ENCODE measurements at places on chromosomes 16 and 17.

DNA sequence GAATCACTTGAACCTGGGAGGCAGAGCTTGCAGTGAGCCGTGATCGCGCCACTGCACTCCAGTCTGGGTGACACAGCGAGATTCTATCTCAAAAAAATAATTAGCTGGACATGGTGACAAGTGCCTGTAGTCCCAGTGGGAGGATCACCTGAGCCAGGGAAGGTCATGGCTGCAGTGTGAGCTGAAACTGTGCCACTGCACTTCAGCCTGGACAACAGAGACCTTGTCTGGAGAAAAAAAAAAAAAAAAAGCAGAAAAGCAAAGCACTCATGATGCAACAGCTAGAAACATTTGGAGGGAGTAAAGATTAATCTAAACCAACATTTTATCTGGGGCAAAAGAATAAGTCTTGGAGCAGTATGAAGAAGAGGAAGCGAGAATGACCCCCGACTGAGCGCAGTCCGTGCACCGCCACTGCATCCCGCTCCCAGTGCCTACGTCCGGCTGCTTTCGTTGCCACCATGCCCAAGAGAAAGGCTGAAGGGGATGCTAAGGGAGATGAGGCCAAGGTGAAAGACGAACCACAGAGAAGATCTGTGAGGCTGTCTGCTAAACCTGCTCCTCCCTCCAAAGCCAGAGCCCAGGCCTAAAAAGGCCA is 8.2 kb downstream of the PRPSAP1 start:
- no peak for DNase-seq

DNA sequence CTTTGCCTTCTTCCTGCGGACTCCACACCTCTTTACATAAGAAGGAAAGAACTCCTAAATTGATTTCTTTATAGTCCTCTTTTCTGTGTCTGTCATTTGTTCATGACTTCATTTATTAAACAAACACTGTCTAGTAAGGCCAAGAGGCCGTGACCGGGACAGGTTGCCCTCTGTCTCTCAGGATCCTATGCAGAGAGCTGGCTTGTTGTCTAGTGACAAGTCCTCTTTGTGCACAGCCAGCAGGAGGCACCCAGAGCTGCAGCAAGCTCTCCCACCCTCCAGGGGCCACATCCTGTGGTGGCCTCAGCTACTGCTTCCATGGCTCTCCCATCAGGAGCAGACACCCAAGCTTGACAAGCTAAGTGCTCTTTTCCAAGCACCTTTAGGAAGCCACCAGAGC is 50.6 kb downstream of the PLD6 start:
- no peak for DNase-seq

DNA sequence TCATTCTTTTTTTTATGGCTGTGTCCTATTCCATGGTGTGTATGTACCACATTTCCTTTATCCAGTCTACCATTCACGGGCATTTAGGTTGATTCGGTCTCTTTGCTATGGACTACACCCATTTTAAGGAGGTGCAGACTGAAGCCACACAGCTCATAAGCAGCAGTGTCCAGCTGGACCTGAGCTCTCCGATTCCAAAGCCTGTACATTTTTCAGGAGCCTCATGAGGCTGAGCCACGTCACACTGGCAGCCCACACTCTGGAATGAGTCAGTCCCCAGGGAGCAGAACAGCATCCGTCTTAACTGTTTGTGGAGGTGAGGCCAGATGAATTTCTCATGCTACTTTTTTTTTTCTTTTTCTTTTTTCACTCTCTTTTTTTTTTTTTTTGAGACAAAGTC is 116.1 kb downstream of the C16orf95 start:
- no peak for DNase-seq

DNA sequence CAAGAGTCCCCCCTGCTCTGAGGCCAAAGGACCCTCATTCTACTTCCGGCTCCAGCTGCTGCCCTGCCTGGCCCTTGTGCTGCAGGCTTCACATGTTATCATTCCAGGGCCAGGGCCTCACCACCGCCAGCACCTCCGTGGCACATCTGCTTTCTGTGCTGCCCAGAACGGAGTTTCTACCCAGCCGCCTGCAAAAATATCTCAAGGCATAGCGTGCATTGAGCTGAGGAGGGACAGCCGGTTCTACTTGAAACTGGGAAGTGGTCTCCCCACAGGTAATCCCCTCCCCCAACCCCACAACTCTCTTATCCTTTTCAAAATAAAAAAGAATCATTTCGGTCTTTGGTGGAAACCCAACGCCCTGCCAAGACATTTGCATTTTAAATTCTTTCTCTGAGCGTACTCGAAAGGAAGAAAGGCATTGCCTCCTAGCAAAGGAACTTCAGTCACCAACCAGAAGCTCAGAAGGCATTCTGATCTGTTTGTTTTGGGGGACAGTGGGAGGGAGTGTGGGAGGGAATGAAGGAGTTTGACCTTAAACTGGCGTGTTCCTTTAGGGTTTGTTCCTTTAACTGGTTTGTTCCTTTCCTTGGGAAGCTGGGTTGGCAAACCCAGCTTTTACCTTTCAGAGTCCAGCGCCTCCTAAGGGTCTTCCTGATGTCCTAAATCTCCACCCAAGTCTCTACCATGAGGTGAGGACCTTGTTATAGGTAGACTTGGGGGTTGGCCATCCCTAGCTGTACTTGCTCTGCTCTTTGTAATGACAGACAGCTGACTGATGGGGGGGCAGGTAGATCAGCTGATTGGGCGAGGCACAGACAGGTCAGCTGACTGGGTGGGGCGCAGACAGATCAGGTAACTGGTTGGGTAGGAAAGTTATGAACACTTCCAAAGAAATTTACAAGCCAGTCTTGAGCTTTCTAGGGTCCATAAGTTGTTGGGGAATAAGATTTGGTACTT is 33.4 kb upstream of the PIK3R6 start:
- DNase-seq, result no peak

DNA sequence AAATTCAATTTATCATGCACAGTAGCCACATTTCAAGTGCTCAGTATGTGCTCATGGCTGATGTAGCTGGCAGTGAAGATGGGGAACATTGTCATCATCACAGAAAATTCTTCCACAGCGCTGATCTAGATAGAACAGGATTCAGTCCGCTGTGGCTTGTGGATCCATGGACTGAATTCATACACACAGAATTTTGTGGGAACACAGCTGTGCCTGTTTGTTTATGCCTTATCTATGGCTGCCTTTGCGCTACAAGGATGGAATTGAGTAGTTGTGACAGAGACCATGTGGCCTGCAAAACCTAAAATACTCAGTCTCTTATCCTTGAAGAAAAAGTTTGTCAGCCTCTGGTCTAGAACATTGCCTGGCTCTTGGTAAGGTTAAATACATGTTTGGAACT is 128.4 kb downstream of the PRKCB start:
- no peak for DNase-seq

DNA sequence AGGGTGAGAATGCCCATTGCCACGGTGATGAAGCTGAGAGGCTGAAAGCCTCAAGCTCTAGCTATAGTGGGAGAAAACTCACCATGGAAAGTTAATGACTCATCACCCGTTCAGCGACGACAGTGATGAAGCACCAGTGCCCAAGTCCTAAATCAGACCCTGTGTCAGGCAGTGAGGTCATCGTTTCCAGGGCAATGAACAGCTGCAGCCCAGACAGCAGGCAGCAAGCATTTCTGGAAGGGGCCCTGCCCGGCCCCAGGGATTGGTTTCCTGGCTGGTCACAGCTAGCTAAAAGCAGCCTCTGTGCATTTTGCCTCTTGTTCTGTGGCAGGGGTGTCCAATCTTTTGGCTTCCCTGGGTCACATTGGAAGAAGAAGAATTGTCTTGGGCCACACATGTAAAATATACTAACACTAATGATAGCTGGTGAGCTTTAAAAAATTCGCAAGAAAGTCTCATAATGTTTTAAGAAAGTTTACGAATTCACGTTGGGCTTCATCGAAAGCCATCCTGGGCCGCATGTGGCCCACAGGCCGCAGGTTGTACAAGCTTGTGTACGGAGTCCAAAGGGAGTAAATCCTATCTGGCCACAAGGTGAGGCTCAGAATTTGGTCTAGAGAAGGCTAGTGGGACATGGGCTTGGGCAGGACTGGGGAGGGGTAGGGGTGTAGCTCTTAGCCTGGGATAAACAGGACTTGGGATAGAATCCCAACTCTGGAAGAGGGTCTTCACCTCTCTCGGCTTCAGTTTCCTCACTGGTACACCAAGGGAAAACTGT is 40.6 kb downstream of the MIS12 start:
- peak; percentile 9 for DNase-seq

GRCh38 chr16:83441517-83441916 is 366.3 kb upstream of the HSBP1 start:
- DNase-seq, result no peak

GRCh38 chr17:43377056-43377810 is 21.6 kb upstream of the ARL4D start:
- no peak for DNase-seq

GRCh38 chr16:23557779-23558702 is 514 bp downstream of the UBFD1 start:
- peak; percentile 4 for DNase-seq

DNA sequence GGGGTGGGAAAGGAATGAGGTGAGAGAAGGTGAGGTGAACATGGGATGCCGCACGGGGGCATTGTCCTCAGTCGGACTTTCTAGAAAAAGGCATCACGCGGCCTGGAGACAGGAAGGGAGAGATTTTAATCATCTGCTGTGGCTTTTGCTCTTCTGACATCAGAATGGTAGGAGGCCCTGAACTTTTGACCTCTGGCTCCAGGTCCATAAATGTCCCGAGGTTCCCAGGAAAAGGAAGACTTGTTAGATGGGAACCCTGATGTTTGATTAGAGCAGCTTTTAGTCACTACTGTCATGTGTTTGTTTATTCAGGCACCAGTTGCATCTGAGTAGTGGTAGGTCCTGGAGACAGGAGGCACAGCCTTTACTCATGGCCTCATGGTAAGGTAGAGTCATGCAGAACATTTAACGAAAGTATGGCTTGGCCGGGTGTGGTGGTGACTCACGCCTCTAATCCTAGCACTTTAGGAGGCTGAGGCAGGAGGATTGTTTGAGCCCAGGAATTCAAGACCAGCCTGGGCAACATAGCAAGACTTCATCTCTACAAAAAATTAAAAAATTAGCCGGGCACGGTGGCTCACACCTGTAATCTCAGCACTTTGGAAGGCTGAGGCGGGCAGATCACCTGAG is 203.1 kb downstream of the MSI2 start:
- no peak for DNase-seq

- no peak for DNase-seq
Observed at GRCh38 chr17:76090517-76091129, 11.6 kb downstream of the ZACN start.

DNA sequence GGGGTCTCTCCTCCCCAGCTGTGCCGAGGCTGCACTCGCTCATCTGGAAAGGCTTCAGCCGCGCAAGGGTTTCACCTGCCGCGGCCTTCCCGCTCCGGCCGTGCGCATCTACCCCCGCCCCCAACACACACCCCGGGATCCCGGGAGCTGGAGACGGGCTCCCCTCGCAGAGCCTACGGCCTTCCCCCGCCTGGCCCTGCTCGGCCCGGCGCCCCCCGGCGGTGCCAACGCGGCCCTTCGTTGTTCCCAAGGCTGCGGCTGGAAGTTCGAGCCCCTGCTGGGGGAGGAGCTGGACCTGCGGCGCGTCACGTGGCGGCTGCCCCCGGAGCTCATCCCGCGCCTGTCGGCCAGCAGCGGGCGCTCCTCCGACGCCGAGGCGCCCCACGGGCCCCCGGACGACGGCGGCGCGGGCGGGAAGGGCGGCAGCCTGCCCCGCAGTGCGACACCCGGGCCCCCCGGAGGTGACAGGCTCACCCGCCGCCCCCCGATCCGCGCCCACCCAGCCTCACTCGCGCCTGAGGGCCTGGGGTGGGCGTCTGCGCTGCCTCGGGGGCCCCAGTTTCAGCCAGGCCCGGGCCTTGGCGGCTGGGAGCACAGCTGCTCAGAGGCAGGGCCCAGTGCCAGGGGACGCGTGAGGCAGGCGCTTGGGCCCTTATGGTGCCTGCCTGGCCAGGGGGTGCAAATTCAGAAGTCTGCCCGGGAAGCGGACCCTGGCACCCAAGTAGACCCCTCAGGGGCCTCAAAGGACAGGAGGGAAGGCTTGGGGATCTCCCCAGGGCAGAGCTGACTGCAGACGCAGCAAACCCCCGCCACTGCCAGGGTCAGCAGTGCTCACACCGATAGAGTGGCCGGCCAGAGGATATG is 11.2 kb downstream of the GALK1 start:
- DNase-seq, result peak; percentile 41

GRCh38 chr17:59260722-59261121 is 40.4 kb downstream of the GDPD1 start:
- no peak for DNase-seq

GRCh38 chr17:27593232-27593856 is 37.6 kb upstream of the LGALS9 start:
- no peak for DNase-seq

GRCh38 chr16:88306860-88307545 is 75.8 kb upstream of the ZNF469 start:
- no peak for DNase-seq

- DNase-seq, result no peak
Observed at GRCh38 chr17:40442392-40443195, 656 bp upstream of the IGFBP4 start.

DNA sequence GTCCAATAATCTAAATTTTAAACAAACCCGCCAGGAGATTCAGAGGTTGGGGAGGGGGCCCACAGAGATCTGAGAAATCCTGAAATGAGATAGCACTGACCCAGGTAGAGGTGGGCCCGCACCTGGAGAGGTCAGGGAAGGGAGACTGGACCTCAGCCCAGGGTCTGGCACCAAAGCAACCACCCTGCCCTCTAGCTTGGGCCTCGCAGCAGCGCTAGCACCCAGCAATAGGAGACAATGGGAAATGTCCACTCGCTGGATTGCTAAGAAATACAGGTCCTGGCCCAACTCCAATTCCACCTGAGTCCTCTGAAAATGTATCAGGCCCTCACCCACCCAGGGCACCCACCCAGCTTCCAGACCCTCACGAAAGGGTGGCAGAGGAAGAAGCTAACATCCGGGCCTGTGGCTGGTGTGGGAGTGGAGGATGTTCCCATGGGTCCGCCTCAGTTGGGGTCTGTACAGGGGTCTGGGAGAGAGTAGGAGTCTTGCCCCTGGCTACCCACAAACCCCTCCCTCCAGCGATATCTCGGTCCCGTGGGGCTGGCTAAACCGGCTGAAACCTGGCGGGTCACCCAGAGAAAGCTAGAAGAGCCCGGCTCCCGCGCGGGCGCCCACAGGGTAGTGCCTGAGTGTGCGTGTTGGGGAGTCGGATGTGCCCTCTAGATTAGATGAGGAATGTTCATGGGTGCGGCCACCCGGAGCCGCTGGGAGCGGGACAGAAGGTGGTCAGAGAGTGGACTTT is 1.1 kb downstream of the PLLP start:
- no peak for DNase-seq

GRCh38 chr16:74252329-74252728 is 44.3 kb upstream of the PSMD7 start:
- no peak for DNase-seq

DNA sequence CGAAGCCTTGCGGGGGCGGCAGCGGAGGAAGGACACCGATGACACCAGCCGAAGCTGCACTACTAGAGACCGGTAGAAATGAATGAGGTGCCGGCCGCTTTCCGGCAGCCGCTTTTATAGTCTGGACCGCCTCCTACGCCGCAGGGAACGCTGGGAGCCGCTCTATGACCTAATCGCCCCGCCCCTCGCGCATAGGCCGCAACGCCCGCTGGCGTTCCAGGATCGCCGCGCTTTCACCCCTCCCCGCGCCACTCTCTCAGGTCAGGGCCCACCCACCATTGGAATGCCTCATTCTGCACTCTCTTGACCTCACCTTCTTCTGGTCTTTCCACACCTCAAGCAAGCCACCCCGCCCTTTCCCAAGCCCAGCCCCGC is at the start of gene DDX5:
Gene DDX5 (minus strand): TSS at position 89 of the 375 bp plus-strand sequence. CDS start 170 bp downstream, outside the sequence.
- peak; percentile 90 for DNase-seq
